Urinary bladder (tissue), 4 donors: ENCODE measurements at places on chromosomes 5 and 9. TPM values are rescaled to one million over a fixed set of nuclear protein-coding genes. Genes with fewer than 3 reads are reported as not detected.

GRCh38 chr5:120314191-120314590 lies 149.9 kb upstream of the PRR16 start:
- DNase-seq, result no peak

GRCh38 chr9:71544464-71544863 lies 223.8 kb downstream of the CEMIP2 start:
- no peak for DNase-seq

- no peak for DNase-seq
Measured at GRCh38 chr9:131971482-131972074, 108.1 kb downstream of the MED27 start.

GRCh38 chr9:4862506-4863250 lies 69.9 kb downstream of the RCL1 start:
- DNase-seq, result no peak

DNA sequence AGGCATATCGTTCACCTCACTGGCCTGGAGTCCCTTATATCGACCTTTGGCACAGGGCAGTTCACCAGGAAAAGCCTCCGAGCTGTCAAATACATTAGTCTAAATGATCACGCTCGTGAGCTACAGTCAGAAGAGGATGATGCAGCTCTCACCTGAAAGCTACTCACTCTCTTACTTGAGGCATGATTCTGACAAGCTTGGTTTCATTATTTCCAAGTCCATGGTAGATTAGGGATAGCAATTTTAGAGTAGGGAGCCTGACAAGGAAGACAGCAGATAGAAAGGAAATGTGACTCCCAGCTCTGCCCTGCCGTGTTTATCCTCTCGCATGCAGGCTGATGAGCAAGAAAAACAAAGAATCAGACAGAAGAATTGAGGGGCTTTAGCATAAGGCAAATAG lies 98.0 kb upstream of the MAP1B start:
- DNase-seq, result no peak

DNA sequence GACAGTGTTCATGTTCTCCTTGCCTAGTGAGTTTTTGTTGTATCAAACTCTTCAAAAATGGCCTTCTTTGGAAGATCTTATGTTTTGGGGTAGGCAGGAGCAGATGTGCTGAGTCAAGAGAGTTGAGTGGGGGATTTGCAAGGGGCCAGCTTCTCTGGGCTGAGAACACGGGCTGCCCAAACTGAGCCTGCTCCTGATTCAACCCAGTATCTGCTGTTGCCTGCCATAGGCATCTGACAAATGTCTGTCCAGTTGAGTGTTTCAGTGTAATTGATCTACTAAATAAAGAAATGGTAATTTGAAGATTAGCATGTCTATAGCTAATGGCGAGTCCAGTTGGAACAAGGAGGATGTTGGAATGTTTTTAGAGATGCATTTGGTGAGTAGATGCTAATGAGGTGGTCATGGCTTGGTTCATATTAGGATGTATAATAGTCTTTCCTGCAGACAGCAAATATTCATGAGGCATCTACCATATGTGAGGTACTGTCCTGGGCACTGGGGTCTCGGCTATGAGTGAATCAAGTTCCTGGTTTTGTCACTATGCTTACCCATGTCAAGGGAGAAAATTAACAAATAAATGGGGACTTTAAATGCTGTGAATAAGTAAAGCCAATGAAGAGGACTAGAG lies 119.5 kb downstream of the ADCY2 start:
- no peak for DNase-seq

Gene ELAVL2
- total RNA-seq, result 14.8 TPM

Gene SLC25A2
- total RNA-seq, result 0.69 TPM
